GM23248 (cell line): ENCODE measurements at places on chromosomes 13 and 19. TPM values are rescaled to one million over a fixed set of nuclear protein-coding genes. Genes with fewer than 3 reads are reported as not detected.

Gene PINLYP
- total RNA-seq = 1.8 TPM in 1 of 2 replicates, not detected in the other

Gene SWSAP1
- 0.32 TPM in 1 of 2 replicates, not detected in the other for total RNA-seq

Gene ZNF441
- 6.5 and 8.5 TPM in 2 replicates for total RNA-seq

Gene EXOSC5
- 20.7 and 21.4 TPM in 2 replicates for total RNA-seq

Gene SLC1A6
- total RNA-seq = not detected in 2 replicates

Gene ZNF530
- 3.7 and 5.1 TPM in 2 replicates for total RNA-seq

Gene PALM3
- 0.25 TPM in 1 of 2 replicates, not detected in the other for total RNA-seq

Gene CGB2
- not detected in 2 replicates for total RNA-seq

Gene STK11
- 64.1 and 66.5 TPM in 2 replicates for total RNA-seq

Gene BAX
- 106 and 119 TPM in 2 replicates for total RNA-seq

Gene ZNF492
- 0.13 and 0.65 TPM in 2 replicates for total RNA-seq

Gene DNAAF3
- total RNA-seq = 0.22 and 0.25 TPM in 2 replicates

Gene ZNF730
- total RNA-seq = 0.22 and 0.76 TPM in 2 replicates

Gene TMEM238
- total RNA-seq = 0.97 and 1.8 TPM in 2 replicates

Gene ATXN8OS
- total RNA-seq = not detected in 2 replicates

Gene ZNF571
- total RNA-seq = 2.3 and 2.9 TPM in 2 replicates

Gene GNG7
- 0.11 TPM in 1 of 2 replicates, not detected in the other for total RNA-seq

Gene PSG6
- total RNA-seq = not detected in 2 replicates

Gene ZNF567
- 3.2 and 5.7 TPM in 2 replicates for total RNA-seq

Gene RFPL4A
- total RNA-seq = not detected in 2 replicates

Gene ZIC5
- total RNA-seq = not detected in 2 replicates

Gene LRFN3
- 5.3 and 9.4 TPM in 2 replicates for total RNA-seq

Gene CRLF1
- total RNA-seq = 40.0 and 59.2 TPM in 2 replicates

Gene AMH
- total RNA-seq = not detected in 2 replicates

Gene PSG2
- total RNA-seq = 0.76 and 0.89 TPM in 2 replicates

Gene LTBP4
- 18.0 and 18.3 TPM in 2 replicates for total RNA-seq

Gene SRRM5
- total RNA-seq = not detected in 2 replicates

Gene EPSTI1
- 1.5 and 9.4 TPM in 2 replicates for total RNA-seq

Gene ZNF888
- total RNA-seq = 0.76 and 5.1 TPM in 2 replicates

Gene FGF14
- total RNA-seq = under 0.01 TPM in 1 of 2 replicates, not detected in the other

Gene SCEL
- not detected in 2 replicates for total RNA-seq

Gene PSG1
- 0.13 and 0.54 TPM in 2 replicates for total RNA-seq

Gene MBD3L2
- total RNA-seq = not detected in 2 replicates

Gene OR7D2
- not detected in 2 replicates for total RNA-seq

Gene THAP8
- total RNA-seq = 3.8 and 8.2 TPM in 2 replicates

Gene ZNF540
- 6.2 TPM in 1 of 2 replicates, not detected in the other for total RNA-seq

Gene SAFB2
- total RNA-seq = 17.6 and 24.2 TPM in 2 replicates

Gene LENG9
- total RNA-seq = 6.6 and 13.5 TPM in 2 replicates

Gene DAND5
- not detected in 2 replicates for total RNA-seq

Gene LSR
- not detected in 2 replicates for total RNA-seq

Gene LIG1
- 9.3 and 10.6 TPM in 2 replicates for total RNA-seq

Gene CPB2
- not detected in 2 replicates for total RNA-seq

Gene RAB4B
- total RNA-seq = 20.7 and 25.6 TPM in 2 replicates

Gene SLC10A2
- not detected in 2 replicates for total RNA-seq

Gene FBXO27
- total RNA-seq = 0.54 and 2.8 TPM in 2 replicates
